NCI-H82 (cell line): ENCODE measurements at places on chromosomes 1 and 21.

GRCh38 chr1:218247339-218247738 lies 37.8 kb upstream of the RRP15 start:
- no peak for DNase-seq

- DNase-seq: no peak
These were observed 33.8 kb downstream of the KANK4 start for GRCh38 chr1:62285440-62285839.

GRCh38 chr1:223707256-223708000 lies 4.9 kb upstream of the CAPN2 start:
- no peak for DNase-seq

DNA sequence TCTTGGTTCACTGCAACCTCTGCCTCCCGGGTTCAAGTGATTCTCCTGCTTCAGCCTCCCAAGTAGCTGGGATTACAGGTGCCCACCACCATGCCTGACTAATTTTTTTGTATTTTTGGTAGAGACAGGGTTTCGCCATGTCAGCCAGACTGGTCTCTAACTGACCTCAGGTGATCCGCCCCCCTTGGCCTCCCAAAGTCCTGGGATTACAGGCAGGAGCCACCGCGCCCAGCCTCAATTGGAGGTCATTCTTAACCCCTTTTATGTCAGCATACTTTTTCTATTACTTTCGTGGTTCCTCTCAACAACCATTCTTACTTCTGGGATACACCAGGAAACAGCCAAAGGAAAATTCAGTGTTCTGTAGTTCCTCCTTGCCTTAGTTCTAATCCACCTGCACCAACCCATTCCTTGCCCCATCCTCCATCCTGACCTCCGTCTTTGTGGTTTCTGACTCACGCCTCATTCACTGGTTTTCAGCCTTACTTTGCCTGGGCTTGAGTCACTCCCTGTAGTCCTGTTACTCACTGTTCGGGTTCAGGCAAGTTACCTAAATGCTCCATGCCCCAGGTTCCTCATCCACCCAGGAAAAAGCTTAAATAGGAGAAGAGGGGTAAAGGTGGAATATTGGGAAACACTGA lies 12.9 kb upstream of the BCL10 start:
- no peak for DNase-seq

GRCh38 chr1:149925345-149925744 lies 2.3 kb downstream of the SF3B4 start:
- no peak for DNase-seq

- DNase-seq: no peak
These were observed 337.7 kb downstream of the DISC1 start for GRCh38 chr1:231964241-231964640.

DNA sequence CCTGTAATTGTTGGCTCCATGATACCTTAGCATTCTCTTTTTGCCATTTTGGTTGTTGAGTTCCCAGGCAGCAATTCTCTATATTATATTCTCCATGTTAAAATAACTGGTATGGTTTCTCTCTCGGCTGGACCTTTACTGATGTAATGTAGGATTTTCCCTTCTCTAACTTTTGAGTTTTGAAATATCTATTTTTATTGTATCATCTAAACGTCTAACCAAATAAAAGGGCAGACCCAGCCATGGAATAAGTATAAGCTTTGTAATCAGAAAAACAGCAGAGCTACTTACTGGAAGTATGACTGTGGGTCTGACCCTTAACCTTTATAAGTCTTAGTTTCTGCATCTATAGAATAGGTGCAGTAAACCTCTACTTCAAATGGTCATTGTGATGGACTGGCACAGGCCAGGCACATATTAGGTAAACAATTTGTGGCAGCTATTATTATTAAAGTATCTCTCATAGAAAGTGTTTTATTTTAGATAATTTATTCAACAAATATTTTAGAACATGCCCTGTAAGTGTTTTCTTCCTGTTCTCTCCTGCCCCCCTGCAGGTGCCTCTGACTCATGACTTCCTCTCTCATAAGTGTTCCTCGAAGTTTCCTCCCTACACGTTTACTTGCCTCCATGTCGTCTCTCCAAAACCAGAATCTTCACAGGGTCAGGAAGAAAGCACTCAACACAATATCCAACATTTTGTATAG lies 224.9 kb upstream of the FGGY start:
- DNase-seq: no peak
